ENCODE measurements at places on chromosomes 7 and 10.

- DNase-seq, result no peak
Measured at GRCh38 chr7:828793-829561, 3.3 kb upstream of the SUN1 start.

DNA sequence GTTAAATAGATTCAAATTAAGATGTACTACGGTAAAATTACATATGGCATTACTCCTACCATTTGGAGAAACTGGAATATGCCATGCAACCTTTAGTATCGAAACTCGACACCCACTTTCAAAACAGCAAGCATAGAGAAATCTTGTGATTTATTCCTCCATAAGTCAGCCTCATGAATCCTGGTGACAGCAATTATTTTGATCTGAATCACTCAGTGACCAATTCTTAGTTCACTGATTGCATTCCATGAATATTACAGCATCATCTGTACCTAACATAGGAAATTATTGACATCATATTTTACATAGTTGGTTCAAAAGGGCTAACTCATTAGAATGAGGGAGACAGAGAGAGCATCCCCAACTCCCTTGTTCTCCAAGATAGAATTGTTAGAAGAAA lies 89.6 kb downstream of the CACNB2 start:
- DNase-seq, result no peak

DNA sequence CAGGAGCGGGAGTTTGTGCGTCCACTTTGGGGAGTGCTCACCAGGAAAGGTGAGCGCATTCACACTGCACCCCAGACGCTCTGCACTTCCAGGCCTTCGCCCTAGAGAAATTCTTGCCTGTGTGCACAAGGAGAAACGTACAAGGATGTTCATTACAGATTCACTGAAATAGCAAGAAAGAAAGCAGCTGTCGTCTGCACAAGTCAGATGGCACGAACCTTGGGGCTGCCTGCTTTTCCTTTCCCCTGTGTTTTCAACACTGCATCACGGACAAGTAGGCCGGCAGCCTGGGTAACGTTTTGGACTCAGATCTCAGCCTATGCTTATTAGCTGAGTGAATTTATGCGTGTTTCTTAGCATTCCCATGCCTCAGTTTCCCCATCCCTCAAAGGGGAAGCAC lies 546.8 kb upstream of the FOXK1 start:
- DNase-seq, result no peak

GRCh38 chr7:25680636-25681035 lies 452.4 kb upstream of the NPVF start:
- DNase-seq, result no peak

GRCh38 chr7:135977742-135978066 lies 545 bp upstream of the MTPN start:
- DNase-seq, result no peak

Data from RPMI8226 (cell line).